ENCODE measurements at places on chromosomes 1 and 21.
A peak's percentile ranks its signal among the peaks of the same experiment; 100 is the strongest.

GRCh38 chr1:115744646-115745275 is 23.8 kb downstream of the CASQ2 start:
- DNase-seq, result no peak

DNA sequence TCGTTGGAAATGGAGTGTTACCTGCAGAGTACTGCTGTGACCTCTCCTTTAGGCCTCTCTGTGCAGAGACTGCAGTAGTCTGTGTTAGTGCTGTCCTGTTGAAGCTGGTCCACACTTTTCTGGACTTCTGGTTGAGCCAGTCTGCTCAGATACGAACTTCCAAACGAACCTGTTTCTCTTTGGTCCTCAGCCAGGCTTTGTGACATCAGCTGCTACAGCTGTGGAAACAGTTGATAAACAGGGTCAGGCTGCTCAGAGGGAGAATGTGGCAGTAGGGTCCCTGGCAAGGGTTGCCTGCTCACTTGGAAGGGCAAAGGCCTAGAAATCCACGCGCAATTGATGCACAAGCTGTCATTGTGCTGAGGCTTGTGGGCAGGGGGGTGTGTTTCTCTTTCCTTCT is 98.8 kb downstream of the NOS1AP start:
- no peak for DNase-seq

DNA sequence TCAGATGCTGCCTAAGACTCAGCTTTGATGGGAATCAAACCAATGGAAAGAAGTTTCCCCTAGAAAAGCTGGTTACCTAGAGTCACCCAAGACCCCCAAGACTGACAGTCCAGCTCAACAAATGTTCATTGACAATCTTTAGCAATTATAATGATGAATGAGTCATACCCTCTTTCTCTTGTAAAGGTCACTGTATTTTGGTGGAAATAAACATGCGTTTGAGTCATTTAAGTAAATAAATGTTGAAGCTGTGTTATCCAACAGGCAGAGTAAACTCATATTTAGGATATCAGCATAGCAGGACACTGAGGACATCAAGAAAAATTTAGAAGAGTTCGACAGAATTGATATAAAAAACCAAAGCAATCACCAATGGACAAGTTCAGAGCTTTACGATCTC is 295.9 kb downstream of the RGS7 start:
- no peak for DNase-seq

DNA sequence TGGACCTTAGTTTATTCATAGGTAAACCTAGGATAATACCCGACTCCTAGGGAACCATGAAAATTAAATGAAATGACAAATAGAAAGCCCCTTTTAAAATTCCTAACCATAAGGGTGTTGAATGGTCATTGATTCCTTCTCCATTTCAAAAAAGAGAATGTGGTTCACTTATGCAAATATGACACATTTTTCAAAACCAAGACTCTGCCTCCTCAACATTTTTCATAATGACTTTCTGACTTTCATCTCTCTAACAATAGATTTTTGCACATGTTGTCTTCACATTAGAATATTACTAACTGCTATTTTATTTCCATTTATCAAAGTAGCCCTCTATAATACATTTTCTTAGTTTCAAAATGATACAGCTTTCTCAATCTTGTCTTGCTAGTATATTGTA is 169.1 kb downstream of the NTNG1 start:
- DNase-seq, result no peak

DNA sequence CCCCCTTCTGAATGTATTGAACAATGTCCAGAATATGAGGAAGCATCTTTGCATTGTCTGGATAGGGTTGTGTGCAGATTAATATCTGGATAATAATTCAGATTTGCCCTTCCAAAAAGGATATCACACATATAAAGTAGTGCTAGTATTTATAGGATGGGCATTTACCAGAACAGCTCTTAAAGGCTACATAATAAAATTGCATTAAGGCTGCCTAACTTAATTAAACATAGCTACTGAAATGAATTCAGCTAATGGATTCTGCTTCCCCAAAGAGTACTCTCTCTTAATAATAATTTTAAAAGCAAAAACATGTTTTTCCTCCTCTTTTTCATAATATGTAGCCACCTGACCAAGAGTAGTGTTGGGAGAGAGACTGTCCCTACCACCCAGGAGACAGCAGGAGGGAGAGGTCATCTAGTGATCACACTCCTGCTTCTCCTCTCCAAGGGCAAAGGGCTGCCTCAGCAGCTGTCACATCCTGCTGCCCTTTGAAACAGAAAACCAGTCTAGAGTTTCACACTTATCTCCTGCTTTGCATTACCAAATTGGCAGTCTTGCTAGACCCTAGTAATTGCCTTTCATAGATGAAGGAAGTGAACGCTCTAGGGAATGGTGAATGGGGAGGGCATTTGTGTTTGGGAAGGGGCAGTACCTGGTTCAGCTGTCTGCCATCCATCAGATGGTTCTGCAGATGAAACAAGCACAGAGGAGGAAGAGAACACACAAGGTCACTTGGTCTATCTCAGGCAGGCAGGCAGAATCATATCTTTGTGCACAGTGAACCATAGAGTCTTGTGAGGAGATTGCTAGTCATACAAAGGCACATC is 29.3 kb upstream of the DDAH1 start:
- no peak for DNase-seq

DNA sequence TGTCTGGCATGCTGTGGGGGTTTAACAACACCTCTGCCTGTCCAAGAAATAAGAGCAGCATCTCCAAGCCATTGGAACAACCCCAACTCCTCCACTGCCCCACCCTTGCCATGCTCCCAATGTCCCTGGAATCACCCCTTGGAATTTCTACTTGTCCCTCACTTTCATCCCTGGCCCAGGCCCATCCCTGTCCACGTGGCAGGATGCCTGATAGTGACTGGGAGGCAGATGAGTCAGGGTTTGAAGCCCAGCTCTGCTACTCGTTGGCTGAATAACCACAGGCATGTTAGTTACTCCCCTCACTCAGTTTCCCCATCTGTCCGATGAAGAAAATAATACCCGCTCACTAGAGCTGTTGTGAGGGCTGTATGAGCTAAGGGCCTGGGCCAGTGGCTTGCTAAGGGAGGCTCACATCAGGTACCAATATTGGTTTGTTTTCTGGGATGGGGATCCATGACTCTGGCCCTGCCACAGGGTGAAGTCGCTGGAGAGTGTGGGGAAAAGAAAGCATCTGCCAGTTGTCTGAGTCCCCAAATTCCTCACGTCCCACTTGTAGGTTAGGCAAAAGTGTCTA is 99.4 kb upstream of the TLR5 start:
- no peak for DNase-seq

GRCh38 chr1:118928739-118929554 is 59.2 kb downstream of the TBX15 start:
- no peak for DNase-seq

DNA sequence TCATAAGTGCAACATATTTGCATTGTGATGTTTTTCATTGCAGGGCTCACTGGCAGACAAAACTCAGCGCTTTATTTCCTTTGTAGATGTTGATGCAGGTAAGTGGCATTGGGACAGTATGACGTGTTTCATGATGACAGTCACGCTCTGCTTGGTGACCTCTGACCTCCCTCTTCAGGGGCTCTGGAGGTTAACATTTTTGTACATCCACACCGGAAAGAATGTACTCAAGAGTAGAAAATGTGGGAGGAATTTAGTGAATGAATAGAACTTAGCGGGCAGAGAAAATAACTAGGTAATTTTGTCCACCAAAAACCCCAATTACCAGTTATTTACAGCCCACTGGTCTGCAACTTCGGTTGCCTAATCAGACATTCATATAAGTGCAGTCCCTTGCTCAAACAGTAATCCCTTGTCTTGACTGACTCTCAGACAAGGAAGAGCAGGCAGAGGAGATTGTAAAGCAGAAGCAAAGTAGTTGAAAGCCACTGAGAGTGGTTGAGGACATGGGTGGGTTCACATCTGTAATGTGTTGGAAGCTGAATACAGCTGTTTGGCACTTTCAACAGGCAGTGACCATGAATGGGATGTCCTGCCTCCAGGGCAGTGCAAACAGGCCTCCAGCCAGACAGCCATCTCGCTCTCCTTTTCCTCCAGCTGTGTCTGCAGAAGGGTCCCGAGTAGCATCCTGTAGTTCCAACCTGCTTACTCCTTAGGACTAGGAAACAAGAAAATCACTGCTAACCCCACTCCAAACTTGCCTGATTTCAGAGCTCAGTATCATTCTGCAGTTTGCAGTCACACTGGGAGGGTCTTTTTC is 188.9 kb downstream of the NRIP1 start:
- no peak for DNase-seq

DNA sequence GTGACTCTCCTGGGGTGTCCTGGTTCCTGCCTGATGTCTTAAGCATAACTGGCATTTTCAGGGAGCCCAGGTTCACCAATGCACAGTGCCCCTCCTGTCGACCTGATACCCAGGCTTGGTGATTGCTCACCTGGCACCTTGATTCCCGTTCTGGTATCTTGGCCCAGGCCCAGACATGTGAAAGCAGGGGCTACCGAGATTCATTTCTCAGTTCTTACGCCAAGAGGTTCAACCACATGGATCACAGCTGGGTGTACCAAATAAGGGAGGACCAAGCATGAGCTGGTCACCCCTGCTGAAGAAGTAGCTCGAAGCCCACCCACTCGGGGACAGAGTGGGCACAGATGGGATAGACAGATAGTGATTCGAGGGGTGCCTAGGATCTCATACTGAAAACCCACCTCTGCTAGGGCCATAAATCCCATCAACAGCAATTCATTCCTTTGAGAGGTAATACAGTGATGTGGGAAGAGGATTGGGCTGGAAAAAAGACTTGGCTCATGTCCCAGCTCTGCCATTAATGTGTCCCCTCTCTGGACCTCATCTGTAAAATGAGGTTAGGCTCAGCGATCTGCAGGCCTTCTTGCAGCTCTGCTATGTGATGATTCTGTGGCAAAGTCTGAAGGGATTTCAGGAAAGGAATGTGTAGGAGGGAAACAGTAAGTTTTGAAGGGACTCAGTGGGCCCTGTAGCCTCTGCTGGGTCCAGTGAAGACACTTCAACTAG is 2.7 kb downstream of the EPHX1 start:
- DNase-seq, result no peak

- DNase-seq, result no peak
These were observed 45.3 kb upstream of the SAMSN1 start for GRCh38 chr21:14591377-14591776.

DNA sequence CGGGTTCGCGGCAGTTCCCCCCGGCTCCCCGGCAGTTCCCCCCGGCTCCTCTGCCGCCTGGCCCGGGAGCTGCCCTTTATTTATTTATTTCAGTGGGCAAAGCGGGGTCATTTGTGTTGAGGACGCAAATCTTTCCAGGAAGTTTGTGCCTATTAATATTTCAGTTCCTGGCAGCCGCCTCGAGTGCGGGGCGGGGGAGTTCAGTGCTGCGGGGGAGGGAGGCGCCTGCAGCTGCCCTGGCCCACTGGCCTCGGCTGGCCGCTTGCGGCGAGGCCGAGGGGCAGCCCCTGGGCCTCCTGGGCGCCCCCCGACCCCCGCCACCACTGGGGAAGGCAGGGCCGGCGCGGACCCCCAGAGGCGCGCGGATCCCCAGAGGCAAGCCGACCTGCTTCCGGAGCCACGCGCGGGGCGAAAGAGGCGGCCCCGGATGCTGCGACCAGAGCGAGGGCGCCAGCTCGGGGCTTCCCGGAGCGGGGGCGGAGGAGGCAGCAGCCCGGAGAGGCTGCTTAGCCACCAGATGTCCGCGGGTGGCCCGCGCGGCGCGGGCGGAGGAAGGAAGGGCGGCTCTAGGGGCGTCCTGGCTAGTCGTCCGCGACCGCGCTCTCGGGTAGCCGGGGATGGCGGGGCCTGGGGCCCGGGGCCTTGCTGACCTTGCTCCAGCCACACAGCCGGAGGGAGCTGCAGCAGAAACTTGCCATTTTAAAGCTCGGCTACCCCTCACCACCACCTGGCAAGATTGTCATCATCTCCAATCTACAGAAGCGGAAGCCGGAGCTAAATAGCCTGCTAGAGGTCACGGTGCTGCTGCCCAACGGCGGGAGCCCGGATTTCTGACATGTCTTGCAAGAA is 48.0 kb downstream of the H3-3A start:
- DNase-seq, result peak; percentile 57

GRCh38 chr1:241086686-241087085 is 270.3 kb downstream of the RGS7 start:
- DNase-seq, result no peak

DNA sequence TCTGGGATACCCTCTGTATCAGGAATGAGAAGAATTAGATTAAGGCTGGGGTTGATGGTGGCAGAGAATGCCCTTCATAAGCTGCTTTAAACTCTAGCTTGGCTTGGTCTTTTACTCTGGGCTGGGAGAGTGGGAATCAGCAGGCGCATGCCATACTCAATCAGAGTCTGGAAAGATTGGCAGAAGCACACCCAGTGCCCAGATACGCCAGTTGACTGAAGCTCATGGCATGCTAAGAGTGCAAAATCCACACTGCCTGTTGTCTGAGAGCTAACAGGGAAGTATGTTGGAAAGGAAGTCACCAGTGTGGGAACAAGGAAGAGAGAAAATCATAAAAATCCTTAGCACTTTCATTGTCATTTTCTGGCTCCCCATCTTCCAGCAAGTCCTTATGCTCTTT is 53.0 kb downstream of the HMCN1 start:
- DNase-seq, result no peak

DNA sequence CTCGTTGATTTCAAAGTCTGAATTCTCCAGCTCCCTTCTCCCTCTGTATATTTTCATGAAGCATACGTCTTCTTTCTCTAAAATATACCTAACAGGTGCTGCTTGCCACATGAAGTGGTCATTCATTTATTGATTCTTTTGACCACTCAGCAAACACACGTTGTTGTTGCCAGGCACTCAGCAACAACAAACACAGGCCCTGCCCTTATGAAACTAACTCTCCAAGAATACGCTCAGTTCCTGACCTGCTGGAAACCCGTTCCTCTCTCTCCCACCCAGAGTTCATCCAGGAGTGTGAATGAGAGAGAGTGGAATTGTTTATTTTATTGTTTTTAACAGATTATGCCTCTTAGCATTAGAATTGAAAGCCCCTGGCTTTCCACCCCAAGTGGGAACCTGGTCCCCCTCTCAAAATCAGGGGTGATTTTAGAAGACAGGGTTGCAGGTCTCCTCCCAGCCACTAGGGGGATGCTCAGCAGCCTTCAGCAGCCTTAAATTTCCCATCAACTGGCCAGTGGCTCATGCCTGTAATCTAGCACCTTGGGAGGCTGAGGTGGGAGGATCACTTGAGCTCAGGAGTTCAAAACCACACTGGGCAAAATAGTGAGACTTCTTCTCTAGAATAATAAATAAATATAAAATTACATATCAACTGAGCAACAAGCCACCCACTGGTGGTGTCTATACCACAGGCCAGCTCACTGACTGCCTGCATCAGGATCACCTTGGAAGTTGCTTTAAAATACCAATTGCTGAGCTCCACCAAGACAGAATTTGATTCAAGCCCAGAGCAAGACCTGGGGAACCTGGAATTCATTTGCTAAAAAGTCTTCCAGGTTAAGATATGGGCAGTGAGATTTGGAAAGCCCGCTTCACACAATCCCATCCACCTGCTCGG is 181.0 kb upstream of the KLHDC7A start:
- peak; percentile 22 for DNase-seq

- no peak for DNase-seq
These were observed 123.6 kb downstream of the LRRC53 start for GRCh38 chr1:74388855-74389254.

- DNase-seq, result peak; percentile 50
These were observed at the start of gene SMYD3 for GRCh38 chr1:246506674-246507481. Gene SMYD3, minus strand, starts transcription at chr1:246507279.

- no peak for DNase-seq
These were observed 53.1 kb downstream of the VANGL2 start for GRCh38 chr1:160453443-160453842.

GRCh38 chr1:23916209-23917131 is 3.3 kb upstream of the CNR2 start:
- peak; percentile 29 for DNase-seq

- DNase-seq, result no peak
These were observed 33.4 kb upstream of the OSBPL9 start for GRCh38 chr1:51583532-51583931.
